Astrocyte (in vitro differentiated cells and primary cell): ENCODE measurements at places on chromosomes 16 and 17. TPM values are rescaled to one million over a fixed set of nuclear protein-coding genes. Genes with fewer than 3 reads are reported as not detected.

The RHOT2 gene
- total RNA-seq, result 87.3 and 93.2 TPM in 2 replicates

DNA sequence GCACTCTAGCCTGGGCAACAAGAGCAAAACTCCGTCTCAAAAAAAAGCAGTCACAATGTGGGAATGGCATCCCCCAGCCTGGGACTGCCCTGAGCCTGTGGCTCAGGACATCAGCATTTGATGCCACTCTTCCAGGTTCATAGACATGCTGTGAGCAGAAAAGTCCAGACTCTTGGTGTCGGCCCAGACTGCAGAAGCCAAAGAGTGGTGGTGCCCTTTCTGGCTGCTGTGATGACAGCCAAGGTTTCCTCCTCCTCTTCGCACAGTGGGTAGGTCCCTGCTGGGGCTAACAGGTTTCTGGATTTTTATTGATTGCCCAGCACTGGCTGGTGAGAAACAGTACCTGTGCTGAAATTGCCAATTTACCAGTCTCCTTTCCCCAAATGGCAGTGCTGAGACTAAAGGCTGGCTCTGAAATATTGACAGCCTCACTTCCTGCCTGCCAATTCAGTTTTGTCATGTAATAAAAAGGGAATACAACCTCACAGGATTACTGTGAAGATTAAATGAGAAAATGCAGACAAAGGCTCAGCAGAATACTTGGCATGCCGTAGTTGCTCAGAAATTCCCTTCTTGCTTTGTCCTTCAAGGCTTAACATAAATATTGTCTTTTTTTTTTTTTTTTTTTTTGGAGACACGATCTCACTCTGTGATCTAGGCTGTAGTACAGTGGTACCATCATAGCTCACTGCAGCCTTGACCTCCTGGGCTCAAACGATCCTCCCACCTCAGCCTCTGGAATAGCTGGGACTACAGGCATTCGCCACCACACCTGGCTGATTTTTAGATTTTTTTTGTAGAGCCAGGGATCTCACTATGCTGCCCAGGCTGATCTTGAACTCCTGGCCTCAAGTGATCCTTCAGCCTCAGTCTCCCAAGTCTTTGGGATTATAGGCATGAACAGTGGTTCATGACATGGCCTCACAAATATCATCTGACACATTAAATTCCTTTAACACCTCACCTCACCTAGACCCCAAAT, 15.5 kb upstream of the UBE2G1 start:
- no peak for DNase-seq

The TRPV3 gene
- 0.16 and 0.22 TPM in 2 replicates for total RNA-seq

DNA sequence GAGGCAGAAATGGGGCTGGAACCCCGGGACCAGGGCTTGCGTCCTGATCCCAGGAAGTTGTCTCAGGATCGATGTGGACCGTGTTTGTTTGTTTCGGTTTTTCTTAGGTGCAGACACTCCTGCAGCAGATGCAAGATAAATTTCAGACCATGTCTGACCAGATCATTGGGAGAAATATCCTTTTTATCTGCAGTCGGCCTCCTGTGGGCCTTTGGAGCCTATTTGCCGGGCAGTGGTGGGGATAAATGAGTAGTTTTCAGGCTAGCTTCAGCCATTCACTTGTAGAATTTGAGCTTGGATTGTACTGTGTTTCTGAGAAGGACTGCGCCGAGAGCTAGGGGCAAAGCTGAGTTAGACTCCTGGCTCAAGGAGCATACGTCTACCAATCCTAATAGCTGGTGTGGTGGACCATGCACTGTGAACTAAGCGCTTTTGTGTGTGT, 816 bp downstream of the HSBP1 start:
- no peak for DNase-seq

The TBC1D3C gene
- total RNA-seq, result not detected in 2 replicates
